Stimulated activated CD4-positive, alpha-beta T cell treated with anti-CD3 and anti-CD28 coated beads, Interleukin-15, amount 100 ng/mL, for 24 hours (primary cell): ENCODE measurements at places on chromosomes 4 and X.

- DNase-seq: no peak
These were observed 11.6 kb downstream of the IRF2 start for GRCh38 chr4:184462724-184463123.

- no peak for DNase-seq
These were observed 690.0 kb upstream of the HS3ST1 start for GRCh38 chr4:12118651-12119213.

- no peak for DNase-seq
These were observed 42.0 kb upstream of the SCRG1 start for GRCh38 chr4:173440888-173441287.

DNA sequence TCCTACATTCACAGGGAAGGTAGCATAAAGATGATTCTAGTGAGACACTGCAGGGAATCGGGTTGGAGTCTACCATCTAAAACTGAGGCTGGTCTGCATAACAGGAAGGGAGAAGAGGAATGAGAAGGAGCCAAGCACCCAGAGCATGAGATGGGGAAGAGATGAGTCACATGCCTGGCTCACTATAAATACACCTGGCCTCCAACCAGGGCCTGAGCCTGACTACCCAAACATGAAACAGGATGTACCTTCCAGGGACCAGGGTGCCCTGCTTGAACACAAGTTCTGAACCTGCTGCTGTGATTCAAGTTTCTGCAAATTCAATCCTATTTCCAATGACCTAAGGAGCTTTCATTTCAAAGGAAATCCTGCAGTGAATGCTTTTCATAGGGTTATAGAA lies 24.9 kb downstream of the CD99L2 start:
- peak; percentile 29 for DNase-seq

GRCh38 chr4:2007804-2008670 lies 737 bp downstream of the NELFA start:
- no peak for DNase-seq

GRCh38 chr4:44674471-44674870 lies 3.7 kb upstream of the GUF1 start:
- DNase-seq: no peak

- no peak for DNase-seq
These were observed 9.8 kb downstream of the TRO start for GRCh38 chrX:54930291-54931049.

GRCh38 chr4:180028682-180029081 lies 2214.5 kb upstream of the TENM3 start:
- DNase-seq: peak; percentile 9

DNA sequence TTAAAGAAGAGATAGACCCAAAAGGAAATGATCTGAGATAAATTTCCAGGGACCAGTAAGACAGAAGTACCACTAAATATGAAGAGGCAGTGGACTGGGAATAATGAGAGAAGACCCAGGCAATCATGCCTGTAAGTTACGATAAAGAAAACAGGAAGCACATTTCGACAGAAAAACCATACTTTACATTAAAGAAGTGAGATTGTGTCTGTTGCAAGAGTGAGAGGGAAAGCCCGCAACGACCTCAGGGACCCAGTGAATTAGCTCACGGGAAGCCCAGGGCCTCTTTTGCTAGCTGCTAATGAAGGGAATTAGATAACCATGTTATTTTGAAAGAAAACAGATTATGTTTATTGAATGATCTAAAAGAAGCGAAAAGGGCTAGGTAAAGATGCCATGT lies 28.9 kb upstream of the ACSL1 start:
- no peak for DNase-seq

DNA sequence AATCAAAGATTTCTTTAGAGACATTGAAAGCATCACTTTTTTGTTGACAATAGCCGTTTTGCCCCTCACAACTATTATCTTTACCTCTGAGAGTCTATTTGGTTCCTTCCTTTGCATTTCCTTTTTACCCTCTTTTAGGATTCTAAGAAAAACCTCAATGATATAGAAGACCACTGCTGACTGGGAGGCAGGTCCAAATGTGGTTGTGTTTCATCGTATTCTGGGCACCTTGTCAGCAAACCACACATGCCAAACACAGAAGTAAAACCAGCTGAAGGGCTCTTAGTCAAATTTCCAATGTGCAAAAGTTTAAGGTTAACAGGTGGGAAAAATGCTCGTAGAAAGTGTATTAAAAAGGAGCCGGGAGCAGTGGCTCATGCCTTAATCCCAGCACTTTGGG lies 5.1 kb upstream of the PRMT9 start:
- no peak for DNase-seq

DNA sequence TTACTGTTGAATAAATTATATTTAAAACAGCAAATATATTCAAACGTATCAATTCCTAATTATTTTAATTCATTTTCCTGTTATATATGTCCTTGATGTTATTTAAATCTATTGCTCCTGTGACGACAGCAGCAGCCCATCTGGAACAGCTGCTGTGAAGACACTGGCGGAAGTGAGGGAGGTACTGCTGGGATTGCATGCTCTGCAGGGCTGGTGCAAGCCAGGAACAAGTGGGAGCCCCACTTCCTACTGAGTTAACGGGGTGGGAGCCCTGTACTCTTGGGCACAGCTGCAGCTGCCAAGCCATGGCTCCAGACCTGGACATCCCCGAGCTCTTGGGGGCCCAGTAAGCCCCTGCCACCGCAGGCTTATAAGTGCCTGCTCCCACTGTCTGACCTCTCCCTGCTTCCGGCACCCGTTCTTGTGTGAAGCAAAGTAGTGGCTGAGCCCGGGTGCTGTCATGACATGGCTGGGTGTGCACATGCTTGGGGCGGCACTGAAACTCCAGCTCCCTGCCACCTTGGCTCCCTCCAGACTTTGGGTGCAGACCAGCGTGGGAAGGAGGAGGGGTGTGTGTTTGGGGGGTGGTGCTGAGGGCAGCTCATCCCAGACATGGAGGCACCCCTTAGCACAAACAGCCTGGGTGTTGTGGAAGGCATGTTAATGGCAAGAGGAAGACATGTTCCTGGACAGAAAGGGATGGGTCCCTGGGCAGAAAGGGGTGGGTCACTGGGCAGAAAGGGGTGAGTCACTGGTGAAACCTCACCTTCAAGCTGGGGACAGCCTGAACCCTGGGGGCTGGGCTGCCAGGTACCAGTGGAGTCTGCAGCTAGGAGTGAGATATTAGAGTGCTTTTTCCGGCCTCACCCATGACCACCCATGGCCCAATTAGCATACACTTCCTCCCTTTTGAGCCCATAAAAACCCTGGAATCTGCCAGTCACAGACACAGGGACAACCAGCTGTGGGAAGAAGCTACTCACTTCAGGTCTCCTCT lies 1981.3 kb upstream of the IGFBP7 start:
- DNase-seq: no peak

DNA sequence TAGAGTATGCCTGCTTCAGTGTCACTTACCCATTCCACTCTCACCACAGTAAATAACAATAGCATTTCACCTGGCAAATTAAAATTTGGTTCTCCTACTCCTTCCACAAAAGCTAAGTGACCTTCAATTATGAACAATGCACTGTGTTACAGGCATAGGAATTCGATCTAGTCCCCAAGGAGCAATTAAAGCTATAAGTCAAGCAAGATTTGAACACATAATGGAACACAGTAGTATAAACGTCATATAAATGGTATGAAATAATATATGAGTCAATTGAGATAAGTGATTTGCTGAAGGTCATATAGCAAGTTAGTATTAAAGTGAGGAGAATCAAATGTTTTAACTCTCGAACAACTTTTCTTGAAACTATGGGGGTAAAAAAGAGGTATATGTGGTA lies 65.8 kb downstream of the ARAP2 start:
- no peak for DNase-seq

GRCh38 chr4:41141900-41142299 lies 72.4 kb downstream of the APBB2 start:
- no peak for DNase-seq

DNA sequence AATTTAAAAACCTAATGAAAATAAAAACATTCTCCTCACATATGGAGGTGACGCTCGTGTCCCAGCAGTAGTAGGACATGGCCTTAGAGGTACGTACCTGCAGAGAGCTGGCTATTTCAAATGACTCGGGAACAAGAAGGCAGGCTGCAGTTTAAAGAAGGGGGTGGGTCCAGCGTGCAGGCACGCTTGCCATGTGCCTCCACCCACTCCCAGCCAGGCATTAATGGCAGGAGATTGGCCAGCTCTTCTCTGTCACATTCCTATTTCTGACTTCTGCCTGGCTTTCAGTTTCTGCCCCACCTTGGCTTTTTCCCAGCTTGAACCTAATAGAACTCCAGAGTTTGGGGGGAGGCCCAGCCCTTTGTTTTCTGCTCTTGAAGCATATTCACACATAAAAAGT lies 17.2 kb downstream of the PDHA1 start:
- DNase-seq: no peak

- no peak for DNase-seq
These were observed 10.5 kb upstream of the KLHL5 start for GRCh38 chr4:39051492-39051891.

DNA sequence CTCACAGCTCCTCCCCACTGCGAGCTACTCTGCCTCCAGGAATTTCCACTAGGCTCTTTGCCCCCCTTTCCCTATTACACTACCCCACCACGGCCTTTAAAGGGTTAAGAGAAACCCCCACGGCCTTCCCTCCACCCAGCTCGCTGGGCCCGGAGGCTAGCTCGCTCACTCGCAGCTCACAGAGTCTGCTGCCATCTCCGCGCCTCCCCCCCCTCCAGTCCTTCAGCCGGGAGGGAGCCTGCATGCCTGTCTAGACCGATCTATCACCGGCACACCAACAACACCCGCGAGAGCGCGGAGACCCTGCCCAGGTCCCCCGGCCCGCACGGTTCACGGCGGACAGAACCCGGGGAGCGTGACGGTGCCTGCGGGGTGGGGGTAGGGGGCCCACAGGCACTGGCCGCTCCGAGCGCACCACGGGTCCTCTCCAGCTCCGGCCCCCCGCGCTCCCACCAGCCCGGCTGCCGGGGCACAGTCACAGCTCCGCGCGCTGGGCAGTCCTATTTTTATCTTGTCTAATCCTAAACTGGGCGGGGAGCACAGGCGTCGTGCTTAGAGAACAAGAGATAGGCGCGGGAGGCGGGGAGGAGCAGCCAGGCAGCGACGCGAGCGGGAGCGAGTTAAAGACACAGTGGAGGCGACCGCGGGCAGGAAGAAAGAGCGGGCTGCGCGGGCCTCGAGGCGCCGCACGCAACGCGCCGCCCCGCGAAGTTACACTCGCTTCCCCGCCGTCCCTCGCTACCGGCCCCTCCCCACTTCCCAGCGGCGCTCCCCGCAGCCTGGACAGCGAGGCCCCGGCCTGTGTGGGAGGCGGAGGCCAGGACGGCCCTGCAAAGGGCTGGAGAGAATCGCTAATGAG lies 3.5 kb downstream of the BCOR start:
- peak; percentile 52 for DNase-seq

GRCh38 chr4:26557164-26557563 lies 26.7 kb upstream of the TBC1D19 start:
- DNase-seq: no peak

- DNase-seq: no peak
These were observed 18.5 kb downstream of the SUV39H1 start for GRCh38 chrX:48715072-48715471.

GRCh38 chrX:57901466-57901865 lies 8.8 kb downstream of the ZXDA start:
- no peak for DNase-seq

- DNase-seq: peak; percentile 40
These were observed 26.6 kb downstream of the ZRSR2 start for GRCh38 chrX:15816886-15817285.

- DNase-seq: no peak
These were observed 11.3 kb upstream of the BLTP1 start for GRCh38 chr4:122140834-122141233.

DNA sequence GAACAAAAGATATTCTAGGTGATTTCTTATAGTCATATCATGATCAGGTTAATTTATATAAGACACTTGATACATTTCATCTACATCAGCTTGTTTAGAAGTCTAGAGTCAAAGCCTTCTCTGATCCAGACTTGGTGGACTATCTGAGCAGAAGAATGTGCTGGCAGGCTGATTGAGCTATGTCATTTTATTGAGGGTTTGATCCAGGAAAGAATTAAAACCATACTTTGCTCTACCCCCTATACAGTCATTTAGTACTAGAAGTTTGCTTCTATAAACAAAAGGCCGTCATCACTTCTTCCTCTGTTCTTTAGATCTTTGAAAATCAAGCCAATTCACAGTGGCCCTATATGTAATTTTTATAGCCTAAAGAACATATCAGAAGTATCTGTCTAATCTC lies 173.1 kb upstream of the PITX2 start:
- DNase-seq: no peak

DNA sequence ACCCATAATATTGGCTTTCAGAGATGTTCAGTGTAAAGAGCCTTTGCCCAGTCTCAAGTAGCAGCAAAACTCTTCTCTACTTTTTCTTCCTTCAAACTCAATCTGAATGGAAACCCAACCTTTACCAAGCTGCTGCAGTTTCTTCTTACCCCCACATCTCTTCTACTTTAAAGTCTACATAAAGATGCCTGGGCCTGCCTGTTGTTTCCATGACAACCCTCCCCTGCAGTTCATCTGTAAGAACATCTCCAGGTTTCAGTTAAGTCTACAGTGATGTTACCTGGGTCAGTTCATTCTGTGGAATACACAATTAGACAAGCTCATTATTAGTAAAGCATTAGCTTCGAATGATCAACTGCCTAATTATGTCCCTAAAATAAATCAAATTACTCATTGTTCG lies 81.4 kb downstream of the SPANXN3 start:
- DNase-seq: no peak

DNA sequence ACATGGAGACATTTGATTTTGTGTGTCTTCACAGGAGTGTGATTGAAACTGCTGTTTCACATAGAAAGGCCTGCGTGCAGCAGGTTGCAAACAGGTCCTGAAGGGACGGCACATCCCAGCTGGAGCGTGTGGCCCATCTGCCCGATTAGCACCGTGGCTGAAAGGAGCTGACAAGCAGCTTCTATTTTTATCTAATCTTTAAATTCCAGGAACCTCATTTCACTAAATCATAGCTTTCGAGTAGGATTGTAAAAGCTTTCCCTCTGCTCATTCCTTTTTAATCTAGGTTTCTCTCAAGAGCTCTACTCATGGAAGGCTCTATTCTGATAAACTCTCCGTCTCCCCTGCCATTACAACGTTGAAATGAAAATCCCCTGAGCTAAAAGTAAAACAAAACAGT lies 106.8 kb downstream of the FSTL5 start:
- peak; percentile 0 for DNase-seq

- peak; percentile 17 for DNase-seq
These were observed 21.3 kb upstream of the SULT1E1 start for GRCh38 chr4:69881173-69881773.

- no peak for DNase-seq
These were observed 131.7 kb downstream of the REPS2 start for GRCh38 chrX:17078031-17078720.

DNA sequence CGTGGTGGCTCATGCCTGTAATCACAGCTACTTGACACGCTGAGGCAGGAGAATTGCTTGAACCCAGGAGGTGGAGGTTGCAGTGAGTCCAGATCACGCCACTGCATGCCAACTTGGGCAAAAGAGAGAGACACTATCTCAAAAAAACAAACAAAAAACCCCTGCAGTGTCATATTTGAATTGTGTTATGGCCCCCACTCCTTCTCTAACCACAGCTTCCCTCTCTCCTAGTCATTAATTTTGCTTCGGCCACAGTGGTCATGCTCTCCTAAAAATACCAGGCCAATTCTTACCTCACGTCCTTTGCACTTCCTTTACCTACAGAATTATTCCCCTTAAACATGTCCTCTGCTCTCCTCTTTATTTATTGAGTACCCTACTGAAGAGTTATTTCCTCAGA lies 206.1 kb downstream of the PPP3CA start:
- DNase-seq: no peak

GRCh38 chrX:70476934-70477733 lies 32.5 kb downstream of the DLG3 start:
- DNase-seq: no peak
